Activated gamma-delta T cell treated with Interleukin-2 at 50 U/mL for 16 hours (primary cell): ENCODE measurements at places on chromosomes 6 and 20.
A peak's percentile ranks its signal among the peaks of the same experiment; 100 is the strongest.

DNA sequence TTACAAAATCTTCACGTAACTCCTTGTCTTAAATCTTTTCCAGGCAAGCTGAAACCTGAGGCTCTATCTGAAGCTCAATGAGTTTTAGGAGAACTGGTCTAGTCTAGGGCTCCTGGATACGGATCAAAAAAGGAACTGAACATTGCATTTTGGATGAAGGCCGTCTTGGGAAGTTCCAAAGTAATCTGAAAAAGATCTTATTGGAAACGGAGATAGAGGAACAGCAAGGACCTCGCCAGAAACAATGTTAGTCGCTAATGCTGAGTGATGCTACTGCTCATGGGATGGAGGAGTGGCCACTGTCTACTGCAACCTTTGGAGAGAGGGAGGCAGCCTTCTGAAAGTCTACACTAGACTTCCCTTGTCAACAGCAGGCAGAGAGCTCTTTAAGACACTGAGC lies 91.4 kb upstream of the ATXN1 start:
- DNase-seq, result no peak

DNA sequence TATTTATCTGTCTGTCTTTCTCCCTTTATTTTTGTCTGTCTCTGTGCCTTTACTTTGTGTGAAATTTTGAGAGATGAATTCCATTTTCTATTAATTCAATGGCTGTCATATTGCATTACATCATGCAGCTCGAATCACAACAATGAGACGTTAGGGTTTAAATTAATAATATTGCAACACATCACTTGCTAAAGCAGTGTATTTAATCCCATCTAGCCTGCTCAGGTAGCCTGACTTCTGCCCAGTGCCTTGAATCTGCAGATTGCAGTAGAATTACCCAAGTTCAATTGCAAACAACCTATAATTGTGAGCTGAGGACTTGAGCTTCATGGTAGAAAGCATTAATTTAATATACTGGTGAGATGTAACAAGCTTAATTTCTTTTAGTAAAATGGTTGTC lies 235.7 kb upstream of the TSHZ2 start:
- no peak for DNase-seq

- no peak for DNase-seq
Observed at GRCh38 chr6:138103871-138104270, 3.3 kb downstream of the PERP start.

DNA sequence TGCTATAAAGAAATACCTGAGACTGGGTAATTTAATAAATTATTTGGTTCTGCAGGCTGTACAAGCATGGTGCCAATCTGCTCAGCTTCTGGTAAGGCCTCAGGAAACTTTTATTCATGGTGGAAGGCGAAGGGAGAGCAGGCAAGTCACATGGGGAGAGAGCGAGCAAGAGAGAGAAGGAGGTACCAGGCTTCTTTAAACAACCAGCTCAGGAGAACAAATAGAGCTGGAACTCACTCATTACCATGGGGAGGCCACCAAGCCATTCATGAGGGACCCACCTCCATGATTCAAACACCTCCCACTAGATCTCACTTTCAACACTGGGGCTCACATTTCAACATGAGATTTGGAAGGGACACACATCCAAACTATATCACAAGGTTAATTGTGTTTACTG lies 44.9 kb upstream of the CRISP1 start:
- DNase-seq, result no peak

GRCh38 chr6:33481192-33481591 lies 26.8 kb downstream of the ZBTB9 start:
- DNase-seq, result no peak

DNA sequence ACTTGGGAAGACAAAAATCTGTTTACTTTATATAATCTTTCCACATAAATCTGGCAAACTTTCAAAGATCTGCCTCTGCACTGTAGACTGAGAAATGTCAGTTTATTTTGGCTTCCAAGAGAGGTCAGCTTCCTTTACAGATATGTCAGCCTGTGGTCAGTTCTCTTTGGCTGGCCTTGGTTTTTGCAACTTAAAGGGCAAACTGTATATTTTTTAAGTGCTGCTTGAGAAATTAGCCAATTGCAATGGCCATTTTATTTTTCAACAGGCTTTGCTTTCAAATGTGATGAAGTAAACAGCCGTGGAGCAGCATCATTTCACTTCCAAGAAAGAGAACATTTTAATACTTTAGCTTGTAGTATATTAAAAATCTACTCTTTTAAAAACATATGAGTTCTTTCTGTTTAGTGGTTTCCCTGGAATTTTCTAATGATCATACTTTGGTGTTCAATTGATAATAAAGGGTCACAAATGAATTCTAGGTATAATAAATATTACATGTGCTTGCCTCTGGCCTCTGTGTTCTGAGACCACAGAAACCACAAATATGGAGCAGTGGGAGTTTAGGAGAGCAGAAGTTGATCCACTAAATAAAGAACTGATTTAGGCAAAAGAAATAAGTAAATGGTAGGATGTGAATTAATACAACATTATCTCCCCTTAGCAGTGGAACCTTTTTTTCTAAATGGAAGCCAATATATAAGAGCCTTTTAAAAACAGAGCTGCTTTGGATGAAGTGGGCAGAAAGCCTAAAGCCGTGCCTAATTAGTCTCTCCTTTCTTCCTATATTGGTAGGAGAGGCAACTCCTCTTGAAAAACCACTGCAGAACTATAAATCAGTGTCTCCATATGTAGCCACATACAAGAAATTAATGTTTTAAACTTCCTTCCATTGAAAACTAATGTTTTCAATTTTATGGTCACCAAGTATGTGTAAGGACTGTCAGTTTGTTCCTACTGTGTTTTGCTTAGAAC lies 16.2 kb downstream of the ADGRB3 start:
- DNase-seq, result no peak

DNA sequence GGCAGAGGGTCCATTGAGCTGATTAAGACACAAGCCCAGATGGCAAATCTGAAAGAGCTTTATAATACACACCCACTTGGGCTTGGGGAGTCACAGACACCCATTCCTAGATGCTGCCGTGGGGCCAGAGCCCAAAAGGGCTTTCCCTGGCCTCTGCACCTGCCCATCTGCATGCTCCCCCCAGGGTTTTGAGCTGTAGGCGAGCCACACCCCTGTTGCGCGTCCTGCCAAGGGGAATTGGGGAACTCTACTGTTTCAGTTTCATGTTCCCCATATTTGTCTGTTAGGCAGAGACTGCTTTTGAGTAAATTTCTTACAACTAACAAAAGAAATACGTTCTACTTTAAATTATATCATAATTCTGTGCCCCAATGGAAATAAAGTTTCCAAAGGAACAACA lies 52.9 kb upstream of the FNDC1 start:
- no peak for DNase-seq

GRCh38 chr6:109925075-109925474 lies 53.0 kb upstream of the GPR6 start:
- DNase-seq, result no peak

DNA sequence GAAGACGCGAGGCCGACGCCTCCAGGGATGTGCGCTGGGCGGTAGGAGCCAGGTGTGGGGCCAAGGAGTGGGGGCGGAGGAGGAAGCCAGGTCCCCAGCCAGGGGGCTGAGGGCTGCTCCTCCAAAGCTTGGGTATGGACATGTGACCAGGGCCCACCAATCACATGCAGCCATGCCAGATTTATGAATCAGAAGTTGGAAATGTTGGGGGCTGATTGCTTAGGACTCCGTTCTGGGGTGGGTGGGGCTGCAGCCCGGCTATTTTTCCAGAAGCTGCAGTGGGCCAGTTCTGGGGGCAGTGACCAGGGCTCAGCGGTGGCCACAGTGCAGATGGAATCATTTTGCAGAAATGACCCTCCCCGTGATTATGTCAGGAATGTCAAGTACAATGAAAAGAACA lies 96.0 kb downstream of the CEBPB start:
- no peak for DNase-seq

DNA sequence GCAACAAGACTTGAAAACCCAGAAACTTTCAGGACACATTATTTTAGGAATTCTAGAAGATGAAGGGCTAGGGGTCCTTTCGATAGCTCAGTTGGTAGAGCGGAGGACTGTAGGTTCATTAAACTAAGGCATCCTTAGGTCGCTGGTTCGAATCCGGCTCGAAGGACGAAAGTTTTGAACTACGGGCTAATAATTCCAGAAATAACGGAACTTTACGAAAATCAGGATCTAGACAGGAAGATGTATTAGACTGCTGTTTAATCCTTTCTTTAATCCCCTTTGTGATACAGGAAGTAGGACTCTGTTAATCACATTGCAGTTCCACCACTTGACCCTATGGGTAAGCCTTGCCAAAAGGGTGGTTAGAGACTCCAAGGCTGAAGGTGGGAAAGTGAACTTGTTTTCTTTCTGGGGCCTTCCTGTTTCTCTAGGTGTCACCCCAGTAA lies 21.2 kb upstream of the ABT1 start:
- DNase-seq, result no peak

DNA sequence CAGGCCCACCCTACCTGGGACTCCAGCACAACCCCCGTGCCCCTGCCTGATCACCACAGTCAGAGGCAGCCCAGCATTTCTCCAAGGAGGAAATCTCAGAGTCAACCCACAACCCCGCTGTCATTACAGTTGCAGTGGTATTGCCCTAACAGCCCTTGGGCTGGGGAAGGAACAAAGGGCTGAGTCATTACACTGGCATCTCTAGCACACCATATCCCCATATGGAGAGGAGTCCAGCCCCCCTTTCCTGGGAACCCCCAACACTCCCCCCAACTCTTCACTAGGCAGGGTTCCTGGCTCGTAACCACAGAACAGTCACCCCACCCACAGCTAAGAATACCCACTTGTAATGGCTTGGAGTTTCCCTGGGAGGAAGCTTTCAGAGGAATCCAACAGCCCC lies 149.4 kb upstream of the OGFRL1 start:
- DNase-seq, result no peak

GRCh38 chr6:6760002-6760401 lies 171.5 kb downstream of the LY86 start:
- DNase-seq, result no peak

GRCh38 chr20:62840244-62841197 lies 21.1 kb downstream of the TCFL5 start:
- no peak for DNase-seq

DNA sequence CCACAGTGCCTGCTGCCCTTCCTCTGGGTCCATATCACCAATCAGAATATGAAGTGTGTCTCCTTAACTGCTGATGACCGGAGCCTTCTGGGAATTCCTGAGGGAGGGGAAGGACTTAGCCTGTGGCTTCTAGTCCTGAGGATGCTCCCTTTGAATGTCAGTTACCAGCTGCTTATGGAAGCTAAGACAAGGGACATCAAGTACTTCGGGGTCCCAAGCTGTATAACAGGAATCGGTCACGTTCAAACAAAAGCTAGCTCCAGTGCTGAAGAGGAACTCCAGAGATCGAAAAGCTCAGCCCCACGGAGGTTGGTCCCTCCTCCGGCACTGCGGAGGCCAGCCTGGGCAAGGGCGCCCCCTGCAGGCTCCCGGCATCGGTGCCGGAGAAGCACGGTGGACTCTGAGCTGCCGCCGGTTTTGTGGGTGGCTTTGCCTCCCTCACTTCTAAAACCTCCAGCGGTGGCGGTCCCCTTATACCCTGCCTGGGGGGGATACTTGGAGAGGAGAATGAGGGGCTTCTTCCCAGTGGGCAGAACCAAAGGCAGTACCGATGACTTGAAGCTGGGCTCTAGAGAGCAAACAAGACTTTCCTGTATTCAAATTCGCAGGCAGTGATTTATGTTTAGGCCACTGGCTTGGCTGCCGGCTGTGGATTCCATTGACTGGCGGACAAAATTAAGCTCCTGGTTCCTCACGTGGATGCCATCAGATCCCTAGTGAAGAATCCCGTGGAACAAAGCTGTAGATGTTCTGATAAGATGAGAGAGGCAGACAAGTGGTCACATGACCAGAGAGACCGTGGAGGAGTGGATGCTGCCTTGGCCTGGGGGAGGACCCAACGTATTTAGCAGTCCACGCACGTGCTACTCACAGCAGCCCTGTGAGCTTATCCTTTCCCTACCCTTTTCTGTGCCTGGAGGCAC lies 16.2 kb upstream of the UBR2 start:
- peak; percentile 89 for DNase-seq

DNA sequence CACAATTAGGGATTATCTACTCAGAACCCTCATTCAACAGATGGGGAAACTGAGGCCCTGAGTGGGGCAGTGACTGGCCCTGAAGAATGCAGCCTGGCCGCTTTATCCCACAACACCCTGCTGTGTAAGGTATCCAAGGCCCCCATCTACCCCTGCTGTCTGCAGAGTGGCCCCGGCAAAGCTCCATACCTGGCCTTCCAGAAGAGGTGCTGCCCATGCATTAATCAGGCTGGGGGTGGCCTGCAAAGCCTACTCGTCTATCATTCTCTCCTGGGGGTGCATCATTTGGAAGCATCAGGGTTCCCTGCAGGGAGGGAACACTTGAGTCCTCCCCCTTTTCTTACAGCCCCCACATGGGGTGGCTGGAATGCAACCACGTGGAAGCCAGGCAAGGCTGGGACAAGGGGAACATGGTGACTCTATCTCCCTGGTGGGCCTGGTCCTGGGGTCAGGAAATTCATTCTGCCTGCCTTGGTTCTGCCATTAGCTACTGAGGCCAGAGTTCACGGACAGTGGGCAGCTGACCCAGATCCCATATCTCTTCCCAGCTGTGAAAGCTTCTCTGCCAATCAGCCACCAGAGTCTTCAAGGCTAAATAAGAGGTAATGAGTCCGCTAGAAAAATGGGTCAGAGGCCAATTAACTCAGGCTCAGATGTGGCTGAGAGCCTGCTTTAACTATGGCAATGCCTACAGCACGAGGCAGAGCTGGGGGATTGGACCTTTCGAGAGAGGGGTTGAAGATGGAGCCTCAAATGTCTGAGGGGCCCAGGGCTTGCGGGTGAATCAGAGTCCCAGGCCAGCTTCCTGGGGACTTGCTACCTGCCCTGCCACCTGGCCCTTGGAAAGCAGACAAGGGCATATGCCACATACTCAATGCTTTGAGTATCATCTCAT lies 72.3 kb upstream of the TOX2 start:
- no peak for DNase-seq

- no peak for DNase-seq
Observed at GRCh38 chr20:3864518-3864917, 17.9 kb downstream of the MAVS start.

- no peak for DNase-seq
Observed at GRCh38 chr6:83439201-83439600, 8.3 kb upstream of the ME1 start.

GRCh38 chr6:2480267-2480966 lies 235.0 kb upstream of the GMDS start:
- no peak for DNase-seq

DNA sequence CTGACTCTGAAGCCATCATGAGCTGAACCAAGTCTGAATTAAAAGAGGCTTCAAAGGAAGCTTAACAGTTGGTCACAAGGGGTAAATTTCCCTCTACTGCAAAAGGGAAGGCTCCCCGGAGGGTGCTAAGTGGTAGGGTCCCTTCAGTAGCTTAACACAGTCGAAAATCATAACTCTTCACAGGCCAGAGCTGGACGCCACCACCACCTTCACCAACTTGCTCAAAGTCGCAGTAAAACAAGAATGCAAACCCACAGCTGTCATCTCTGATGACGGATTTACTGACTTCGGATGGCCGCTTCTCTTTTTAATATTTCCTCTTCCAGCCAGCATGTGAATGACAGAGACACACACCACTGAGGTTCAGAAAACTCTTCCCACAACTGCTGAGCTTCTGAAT lies 144.7 kb upstream of the FBXL4 start:
- no peak for DNase-seq

- no peak for DNase-seq
Observed at GRCh38 chr6:11847515-11848345, 69.1 kb upstream of the ADTRP start.
